ENCODE measurements at places on chromosomes 3 and 15.

DNA sequence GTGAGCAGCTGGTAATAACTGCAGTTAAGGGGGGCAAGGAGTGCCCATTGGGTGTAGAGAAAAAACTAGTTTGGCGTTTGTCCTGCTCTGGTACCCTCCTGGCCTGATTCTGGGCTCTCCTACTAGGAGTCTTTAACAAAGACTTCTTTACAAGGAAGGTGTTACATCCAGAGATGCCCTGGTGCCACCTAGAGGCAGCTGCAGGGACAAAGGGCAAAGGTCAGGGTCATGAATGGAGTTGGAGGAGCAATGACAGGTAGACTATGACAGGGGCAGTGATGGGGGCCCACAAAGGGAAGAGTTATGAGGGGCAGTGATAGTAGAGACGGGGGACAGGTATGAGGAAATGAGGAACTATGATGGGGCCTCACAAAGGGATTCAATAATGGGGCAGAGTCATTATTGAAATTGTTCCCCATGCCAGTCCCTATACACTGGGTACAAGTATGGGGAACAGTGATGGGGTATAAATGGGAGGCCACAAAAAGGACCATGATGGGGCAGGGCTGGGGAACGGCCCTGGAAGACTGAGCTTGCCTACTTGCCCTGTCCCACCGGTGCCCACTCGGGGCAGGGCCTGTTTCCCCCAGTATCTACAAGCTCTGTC is 7.9 kb downstream of the CCDC71 start:
- peak; percentile 45 for DNase-seq

- no peak for DNase-seq
Observed at GRCh38 chr3:16084887-16085286, 89.6 kb upstream of the GALNT15 start.

DNA sequence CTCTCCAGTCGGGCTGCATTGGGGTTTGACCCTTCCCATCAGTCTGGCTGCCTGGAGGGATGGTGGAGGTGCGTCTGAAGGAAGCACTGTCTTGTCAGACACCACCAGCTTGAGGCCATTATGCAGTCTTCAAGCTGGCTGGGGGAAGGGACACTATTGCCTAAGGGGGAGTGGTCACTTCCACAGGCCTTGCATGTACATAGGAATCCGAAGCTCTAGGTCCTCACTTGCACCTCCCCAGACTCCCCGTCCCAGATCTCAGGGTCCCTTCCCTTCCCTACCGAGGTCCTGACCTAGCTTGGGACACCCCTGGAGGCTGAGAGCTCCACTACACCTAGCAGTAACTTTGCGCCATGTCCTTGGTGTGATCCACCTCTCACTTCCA is 48.6 kb upstream of the KLF13 start:
- DNase-seq = no peak

- no peak for DNase-seq
Observed at GRCh38 chr3:21446027-21446426, 305.0 kb downstream of the ZNF385D start.

DNA sequence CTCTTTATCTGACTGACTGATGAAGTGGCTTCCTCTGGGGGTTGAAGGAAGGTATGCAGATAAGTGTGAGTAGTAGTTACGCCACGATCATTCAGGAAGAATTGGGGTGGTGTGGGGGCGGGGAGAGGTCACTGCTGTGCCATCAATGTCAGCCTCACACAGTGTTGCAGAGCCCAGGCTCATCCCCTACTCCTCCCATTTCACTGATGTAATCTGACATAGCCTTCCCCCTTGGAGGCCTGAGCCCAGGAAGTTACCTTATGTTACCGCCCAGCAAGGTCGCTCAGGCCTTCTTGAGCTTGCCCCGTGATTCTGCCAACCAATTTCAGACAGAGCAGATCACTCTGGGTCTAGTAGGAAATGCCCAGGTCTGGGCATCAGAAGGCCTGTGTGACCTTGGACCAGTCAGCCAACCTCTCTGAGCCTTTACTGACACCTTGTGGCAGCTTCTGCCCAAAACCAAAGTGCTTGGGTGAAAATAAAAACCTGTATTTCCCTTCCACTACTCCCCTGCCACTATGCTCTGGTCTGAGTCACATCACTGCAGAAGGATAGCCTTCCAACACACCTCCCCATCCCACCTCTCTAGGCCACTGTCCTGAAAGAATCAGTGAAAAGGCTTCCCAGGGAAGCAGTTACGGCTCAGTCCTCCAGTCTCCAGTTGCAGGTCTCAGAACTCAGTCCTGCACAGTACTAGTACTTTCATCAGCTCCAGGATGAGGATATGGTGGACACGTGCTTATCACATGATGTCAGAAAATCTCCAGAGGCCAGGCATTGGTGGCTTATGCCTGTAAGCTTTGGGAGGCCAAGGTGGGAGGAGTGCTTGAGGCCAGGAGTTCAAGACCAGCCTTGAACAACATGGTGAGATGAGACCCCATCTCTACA is 28.1 kb upstream of the INSYN1 start:
- DNase-seq = no peak

DNA sequence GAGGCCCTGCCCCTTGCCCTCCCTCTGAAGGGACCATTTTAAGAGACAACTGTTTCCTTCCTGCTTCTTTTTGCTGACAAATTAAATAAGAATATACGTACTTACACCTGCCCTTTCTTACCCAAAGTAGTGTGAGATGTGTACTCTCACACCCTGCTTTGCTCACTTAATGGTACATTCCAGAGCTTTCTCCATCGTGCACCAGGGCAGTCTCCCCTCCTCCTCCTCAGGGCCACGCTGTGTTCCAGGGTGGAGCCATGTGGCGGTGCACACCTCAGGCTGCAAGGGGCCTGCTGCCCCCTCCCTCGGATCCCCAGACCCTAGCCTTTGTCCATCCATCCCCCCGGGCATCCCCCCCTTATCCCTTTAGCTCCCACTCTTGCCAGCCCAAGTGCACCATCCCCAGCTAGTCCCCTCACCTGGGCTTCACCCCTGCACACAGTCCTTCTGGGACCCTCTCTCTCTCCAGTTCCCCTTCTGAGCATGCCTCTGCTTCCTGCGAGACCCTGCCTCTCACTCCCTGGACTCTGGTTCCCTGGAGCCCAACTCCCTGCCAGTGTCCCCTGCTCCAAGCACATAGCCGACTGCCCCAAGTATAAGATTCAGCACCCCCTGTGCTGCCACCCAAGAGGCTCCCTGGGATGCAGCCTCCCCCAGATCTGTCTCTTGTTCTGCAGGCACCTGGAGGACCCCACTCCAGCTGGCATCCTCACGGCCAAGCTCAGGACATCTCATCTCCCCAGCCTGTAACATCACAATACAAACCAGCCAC is 89.5 kb upstream of the IQSEC1 start:
- DNase-seq = no peak

- peak; percentile 4 for DNase-seq
Observed at GRCh38 chr3:48716508-48716981, 476 bp downstream of the IP6K2 start.

DNA sequence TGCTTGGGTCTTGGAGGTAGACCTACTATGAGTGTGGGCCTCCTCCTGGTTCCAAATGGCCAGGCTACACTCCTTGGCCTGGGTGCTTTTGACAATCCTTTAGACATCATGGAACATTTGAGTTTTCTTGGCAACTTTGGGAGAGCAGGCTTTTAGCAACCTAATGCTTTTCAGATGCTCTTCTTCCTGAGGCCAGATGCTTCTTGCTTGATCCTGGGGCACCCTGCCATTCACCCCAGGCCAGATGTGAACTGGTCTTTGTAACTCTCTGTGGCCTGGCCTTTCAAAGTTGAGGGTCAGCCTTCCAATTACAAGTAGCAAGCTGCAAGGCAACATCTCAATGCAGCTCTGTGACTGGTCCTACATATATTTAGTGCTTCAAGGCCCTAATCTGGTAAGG is 40.5 kb downstream of the RTP1 start:
- DNase-seq = no peak

DNA sequence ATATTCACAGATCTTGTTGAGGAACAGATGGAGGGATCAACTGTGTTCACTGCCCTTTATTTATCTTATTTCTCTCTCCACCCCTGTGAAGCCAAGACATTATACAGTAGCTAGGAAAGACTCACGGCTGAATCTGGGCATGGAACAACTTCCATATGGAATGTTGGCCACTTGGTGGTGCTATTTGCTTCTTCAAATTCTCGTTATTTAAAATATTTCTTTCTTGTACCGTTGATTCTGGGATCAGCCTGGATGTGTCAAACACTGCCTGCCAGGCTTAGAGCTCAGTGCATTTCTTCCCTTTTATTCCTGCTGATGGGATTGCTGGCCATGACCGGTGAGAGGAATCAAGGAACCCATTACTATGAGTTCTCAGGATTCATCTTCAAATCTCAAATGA is 17.5 kb upstream of the GASK1A start:
- DNase-seq = no peak

DNA sequence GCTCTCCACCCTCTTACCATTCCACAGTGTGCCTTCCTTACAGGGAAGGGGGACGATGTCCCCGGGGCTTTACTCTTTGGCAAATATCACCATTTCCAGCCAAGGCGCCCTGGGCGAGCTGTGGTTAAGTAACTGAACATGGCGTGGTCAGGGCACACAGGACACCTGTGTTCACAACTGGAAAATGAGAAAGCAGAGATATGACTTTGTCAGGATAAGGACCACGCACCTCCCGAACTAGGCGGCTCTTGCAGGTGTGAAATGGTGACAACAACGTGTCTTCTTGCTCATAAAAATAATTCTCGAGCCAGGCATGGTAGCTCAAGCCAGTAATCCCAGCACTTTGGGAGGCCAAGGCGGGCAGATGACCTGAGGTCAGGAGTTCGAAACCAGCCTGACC is 154.8 kb downstream of the LRRC28 start:
- no peak for DNase-seq

DNA sequence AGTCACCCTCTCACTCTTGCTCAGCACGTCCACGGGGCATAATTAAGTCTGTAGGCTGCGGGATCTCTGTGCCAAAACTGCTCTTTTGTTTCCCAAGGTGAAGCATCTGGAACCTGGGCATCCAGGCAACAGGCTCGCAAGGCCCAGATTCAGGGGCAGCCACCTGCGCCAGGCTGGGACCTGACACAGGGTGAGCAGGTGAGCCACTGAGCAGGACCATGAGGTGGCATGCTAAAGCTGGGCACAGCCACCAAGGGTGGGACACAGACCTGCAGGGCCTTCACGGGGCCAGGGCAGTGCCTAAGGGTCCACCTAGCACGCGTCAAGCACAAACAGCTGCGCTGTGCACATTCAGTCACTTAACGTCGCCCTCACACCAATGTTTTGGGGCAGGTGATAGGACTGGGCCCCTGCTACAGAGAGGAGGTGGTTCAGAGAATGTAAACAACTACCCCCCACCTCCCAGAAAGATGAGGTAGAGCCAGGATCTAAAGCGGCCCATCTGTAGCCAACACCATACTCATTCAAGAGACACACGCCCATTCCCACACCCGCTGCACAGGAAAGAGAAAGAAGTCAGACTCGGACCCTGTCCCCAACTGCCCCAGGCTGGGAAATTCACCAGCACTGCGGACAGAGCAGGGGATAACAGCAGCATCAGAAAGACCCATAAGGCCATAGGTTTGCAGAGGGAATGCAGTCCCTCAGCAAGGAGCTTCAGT is 16.3 kb downstream of the XXYLT1 start:
- DNase-seq = no peak

- DNase-seq = no peak
Observed at GRCh38 chr15:85154061-85154460, 172.4 kb downstream of the PDE8A start.

GRCh38 chr15:47862402-47862801 is 145.1 kb downstream of the SEMA6D start:
- DNase-seq = no peak

DNA sequence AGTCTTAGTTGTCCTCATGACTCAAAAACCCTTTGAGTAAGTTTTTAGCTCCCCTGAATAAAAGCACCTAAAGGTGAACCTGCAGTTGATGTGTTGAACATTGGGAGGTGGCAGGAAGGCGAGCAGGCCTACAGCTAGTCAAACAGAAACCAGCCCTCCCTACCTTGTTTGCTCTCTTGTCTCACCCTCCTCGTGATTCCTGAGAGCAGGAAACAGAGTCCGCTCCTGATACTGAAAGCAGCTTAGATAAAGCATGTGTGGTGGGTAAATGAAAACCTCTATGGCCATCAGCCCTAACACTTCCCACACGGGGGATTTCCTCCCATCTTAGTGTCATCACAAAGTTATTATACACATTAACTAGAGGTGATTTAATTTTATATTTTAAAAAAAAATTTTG is 21.8 kb upstream of the CLDN18 start:
- no peak for DNase-seq

- no peak for DNase-seq
Observed at GRCh38 chr15:40285151-40285550, 2.3 kb upstream of the ANKRD63 start.

DNA sequence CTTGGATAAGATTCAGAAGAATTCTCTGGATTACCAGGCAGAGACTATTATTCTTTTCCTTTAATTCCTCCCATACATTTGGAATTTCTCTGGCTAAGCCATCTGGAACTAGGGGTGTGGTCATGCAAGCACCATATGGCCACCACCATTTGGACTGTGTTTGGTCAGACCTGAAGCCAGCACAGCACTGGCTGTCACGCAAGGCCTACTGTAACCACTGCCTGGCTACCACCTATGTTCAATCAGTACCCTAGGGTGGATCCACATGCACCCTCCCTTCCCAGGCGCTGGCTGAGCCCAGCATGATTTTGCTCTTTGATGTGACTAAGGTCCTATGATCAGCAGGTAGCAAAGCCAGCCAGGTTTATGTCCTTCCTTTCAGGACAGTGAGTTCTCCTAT is 287.8 kb upstream of the GOLIM4 start:
- DNase-seq = no peak

- DNase-seq = peak; percentile 9
Observed at GRCh38 chr3:15647611-15648167, 46.1 kb downstream of the BTD start.

- DNase-seq = no peak
Observed at GRCh38 chr15:74584779-74585178, 30.9 kb upstream of the CLK3 start.

GRCh38 chr15:51160484-51160883 is 65.8 kb upstream of the TNFAIP8L3 start:
- DNase-seq = no peak

- no peak for DNase-seq
Observed at GRCh38 chr3:106115557-106115956, 246.7 kb upstream of the CBLB start.

DNA sequence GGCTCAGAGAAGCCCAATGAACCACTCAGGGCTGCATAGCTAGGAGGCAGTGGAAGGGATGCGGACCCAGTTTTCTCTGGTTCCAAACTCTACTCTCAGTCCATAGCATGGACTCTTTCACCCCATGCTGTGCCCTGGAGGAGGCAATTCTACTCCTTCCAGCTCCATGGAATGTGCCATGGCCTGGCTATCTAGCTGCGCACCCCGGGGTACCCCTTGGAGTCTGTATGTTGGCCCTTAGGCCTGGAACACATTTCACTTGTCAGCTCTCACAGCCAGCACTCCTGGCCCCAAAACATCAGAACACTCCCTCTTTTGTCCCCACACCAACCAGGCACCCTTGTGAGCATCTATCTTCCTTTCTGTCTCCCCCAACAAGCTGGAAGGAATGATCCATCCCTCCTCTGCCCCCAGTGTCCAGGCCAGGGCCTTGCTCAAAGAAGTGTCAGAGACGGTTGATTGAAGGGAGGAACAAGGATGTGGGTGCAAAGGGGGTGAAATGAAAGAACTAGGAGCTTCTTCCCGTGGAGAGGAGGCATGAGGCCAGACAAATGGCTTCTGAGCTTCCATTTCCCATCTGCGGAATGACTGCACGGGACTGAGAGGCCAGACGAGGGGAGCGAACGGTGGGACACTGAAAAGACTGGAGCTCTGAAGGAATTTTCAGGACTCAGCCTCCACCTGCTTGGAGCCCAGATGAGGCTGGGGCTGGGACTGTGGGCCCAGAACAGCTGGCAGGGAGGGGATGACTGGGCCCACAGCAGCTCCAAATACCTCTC is 2.8 kb downstream of the PRSS50 start:
- no peak for DNase-seq

Measured in activated T-helper 9 cell treated with anti-CD3 and anti-CD28 coated beads, Interleukin-2, amount 50 U/mL, for 16 hours (primary cell).